ENCODE measurements at places on chromosomes 3 and 15.
A peak's percentile ranks its signal among the peaks of the same experiment; 100 is the strongest.

GRCh38 chr3:48966367-48966766, 23.7 kb upstream of the P4HTM start:
- DNase-seq = no peak

- DNase-seq = peak; percentile 13
Measured at GRCh38 chr3:21484057-21484827, 266.8 kb downstream of the ZNF385D start.

DNA sequence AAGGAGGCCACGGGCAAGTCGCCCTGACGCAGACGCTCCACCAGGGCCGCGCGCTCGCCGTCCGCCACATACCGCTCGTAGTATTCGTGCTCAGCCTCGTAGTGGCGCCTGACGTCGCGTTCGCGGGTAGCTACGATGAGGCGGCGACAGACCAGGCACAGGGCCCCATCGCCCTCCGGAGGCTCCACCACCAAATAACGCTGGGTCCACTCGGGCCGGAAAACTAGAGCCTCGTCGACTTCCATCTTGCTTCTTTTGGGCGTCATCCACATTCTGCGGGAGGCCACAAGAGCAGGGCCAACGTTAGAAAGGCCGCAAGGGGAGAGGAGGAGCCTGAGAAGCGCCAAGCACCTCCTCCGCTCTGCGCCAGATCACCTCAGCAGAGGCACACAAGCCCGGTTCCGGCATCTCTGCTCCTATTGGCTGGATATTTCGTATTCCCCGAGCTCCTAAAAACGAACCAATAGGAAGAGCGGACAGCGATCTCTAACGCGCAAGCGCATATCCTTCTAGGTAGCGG, at the start of gene EPM2AIP1:
TSS of gene EPM2AIP1 (minus strand) at position 326 of the 520 bp plus-strand sequence. CDS start at position 272, 54 bp downstream.
- peak; percentile 100 for DNase-seq

GRCh38 chr3:124207873-124208485, 216.1 kb upstream of the ROPN1 start:
- DNase-seq = no peak

- peak; percentile 87 for DNase-seq
Measured at GRCh38 chr3:172210355-172210754, 171.0 kb downstream of the FNDC3B start.

DNA sequence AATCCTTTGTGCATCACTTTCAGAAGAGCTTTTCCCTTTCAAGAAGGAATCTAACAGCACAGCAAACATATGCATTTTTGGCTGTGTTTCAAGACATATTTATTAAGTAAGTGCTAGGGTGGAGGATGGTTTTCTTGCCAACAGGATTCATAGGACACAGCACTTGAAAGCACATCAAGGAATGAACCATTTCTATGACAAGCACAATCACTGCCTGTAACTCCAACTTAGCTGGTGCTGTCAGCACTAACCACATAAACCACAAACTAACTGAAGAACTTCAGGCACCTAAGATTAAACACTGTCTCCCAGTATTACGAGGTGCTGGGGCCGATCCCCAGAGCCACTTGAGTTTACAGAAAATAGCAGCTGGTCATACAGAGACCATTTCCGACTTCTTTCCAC, 35.4 kb upstream of the SPRED1 start:
- no peak for DNase-seq

DNA sequence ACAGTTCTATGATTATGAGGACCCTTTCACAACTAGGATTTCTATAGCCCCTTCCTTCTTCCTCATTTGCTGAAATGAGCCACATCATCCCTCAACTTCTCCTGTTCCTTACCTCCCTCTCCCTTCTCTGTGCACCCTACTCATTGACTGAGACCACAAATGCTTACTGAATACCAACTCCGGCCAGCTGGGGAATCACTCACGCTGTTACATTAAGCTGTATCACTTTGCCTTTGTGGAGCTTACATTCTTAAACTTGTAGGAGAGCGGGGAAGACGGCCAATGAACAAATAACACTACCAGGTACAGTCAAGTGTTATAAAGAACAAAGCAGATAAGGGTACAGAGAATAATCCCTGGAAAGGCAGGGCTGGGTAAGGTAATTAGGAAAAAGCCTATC, 5.7 kb downstream of the SUCLG2 start:
- no peak for DNase-seq

GRCh38 chr15:33182926-33183325, 11.6 kb downstream of the FMN1 start:
- DNase-seq = peak; percentile 78

DNA sequence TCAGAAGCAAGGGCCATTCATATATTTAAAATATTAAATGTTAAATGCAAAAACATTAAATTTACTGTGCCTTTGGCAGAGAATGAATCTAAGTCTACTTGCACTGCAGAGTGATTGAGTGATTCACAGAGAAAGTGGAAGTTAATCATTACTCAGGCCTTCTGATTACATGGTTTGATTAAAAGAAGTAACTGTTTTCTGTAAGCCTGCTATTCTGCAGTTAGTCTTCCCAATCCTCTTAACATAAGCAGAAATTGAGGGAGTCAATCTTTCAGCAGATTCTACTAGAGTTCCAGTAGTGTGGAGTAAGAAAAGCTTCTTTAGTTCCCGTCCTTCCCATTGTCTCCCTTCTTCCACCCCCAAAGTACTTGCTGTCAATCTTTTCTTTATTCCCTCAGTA, 1.5 kb downstream of the NLGN1 start:
- DNase-seq = no peak

GRCh38 chr15:73361337-73361736, 7.4 kb downstream of the HCN4 start:
- DNase-seq = no peak

DNA sequence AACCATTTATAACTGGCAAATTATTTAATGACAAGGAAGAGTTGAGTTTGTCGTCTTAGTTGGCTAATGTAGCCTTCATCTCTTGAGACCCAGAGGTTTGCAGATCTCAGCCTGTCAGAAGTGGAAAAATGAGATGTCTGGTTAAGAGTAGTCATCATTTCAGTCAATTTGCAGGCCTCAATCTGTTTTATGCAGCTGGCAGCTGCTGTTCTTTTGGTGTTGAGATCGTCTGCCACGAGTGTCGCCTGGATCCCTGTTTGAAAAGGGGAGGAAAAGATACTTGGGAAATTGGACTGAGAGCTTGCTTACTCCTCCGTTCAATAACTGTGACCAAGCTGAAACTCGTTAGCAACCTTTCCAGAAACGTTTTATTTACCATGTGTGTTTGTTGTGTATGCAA, 2.3 kb downstream of the PHLDB2 start:
- DNase-seq = no peak

DNA sequence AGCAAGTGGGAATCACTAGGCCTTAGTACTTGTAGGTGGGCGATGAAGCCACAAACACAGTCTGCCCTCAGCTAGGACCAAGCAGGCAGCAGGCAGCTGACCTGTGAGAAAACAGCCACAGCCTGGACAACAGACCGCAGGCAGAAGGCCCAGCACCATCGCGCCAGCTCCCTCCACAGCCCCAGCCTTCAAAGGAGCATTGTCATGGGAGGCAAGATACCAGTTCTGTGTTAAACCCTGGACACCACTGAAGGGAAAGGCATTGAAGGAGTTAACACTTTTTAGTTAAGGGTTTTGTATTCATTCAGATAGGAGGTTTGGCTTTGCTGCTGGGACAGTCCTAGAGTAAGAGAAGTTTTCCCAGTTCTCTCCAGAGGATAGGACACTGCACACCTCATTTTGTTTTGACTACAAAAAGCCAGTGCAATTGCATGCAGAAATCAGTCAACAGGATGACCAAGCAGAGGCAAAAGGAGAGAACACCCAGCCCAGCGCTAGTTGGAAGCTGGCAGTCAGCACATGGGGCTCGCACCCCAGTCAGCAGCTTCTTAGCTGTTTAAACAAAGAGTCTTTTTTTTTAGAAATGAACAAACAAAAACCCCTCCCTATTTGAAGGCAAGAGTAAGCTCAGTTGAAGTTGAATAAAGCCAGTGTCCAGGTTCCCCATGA, 286.1 kb upstream of the TPM1 start:
- DNase-seq = no peak

GRCh38 chr3:15756505-15756904, 41.3 kb downstream of the ANKRD28 start:
- DNase-seq = no peak

DNA sequence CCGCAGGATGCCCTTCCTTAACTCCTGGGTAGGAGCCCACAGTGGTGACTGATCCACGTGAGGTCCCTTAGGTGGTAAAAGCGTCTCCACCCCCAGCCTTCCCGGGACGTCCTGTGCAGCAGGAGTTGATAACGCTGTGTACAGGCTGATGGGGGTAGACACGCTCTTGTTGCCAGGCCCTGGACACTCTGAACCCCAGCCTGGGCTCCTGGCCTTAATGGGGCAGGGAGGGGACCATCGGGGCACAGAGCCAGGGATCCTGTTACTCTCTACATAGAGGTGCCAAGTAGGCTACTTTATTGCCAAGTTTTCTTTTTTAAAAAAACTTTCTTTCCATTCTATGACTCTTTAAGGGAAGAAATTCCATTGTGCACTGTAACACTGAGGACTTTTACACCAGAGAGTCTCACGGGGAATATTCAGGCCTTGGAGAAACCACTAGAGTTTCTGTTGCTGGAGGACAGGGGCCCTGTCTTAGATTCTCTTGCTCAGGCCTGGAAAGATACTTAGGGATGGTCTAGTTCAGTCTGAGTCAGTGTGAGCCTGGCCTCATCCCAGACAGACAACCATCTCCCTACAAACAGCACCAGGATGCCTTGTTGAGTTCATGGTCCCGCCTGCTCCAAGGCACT, 104.3 kb upstream of the RNU6-1 start:
- DNase-seq = no peak

DNA sequence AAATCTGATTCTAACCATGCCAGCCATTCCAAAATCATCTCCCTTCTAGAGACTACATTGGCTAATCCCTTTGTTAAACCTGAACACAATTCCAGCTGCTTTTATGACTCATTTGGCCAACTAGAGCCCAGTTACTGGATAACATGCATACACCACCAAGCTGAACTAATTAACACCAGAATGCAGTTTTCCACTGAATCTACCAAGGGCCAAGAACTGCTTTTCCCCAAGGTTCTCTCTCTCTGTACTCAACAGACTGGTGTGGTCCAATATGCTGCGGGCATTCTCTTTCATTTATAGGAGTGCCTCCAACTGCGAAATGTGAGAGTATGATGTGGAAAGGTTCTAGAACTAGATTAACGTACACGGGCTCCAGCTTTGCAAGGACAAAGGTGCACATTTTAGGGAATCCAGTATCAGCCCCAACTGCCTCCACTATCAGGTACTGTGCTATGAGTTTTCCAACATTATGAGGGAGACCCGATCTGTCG, 1.5 kb downstream of the CHSY1 start:
- no peak for DNase-seq

DNA sequence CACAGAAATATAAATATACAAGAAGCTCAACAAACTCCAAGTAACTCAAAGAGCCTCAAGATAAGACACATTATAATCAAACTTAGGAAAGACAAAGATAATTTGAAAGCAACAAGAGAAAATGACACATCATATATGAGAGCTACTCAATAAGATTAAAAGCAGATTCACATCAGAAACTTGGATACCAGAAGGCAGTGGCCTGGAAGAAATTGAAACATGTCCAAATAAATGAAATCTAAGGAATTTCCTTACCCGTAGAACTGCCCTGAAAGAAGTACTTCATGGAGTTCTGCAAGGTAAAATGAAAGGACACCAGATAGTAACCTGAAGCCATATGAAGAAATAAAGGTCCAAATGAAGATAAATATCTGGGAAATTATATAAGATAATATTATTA, 113.9 kb downstream of the LSAMP start:
- DNase-seq = no peak

DNA sequence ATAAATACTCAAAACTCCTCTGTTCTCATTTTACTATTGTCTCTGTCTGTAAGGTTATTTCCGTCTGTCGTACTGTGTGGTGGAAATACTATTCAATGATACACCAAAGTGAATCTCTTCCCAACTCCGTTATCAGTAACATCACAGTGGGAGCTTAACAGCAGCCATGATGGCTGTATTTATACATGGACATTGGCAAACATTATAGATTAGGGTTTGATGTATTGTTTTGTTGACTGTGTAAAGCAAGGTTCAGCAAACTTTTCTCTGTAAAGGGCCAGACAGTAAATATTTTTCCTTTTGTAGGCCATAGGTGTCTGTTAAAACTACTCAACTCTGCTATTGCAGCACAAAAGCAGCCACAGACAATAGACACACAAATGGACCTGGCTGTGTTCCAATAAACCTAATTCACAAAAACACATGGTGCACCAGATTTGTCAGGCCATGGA, 23.2 kb downstream of the LIPC start:
- no peak for DNase-seq

GRCh38 chr3:169497567-169498257, 165.8 kb downstream of the MECOM start:
- no peak for DNase-seq

DNA sequence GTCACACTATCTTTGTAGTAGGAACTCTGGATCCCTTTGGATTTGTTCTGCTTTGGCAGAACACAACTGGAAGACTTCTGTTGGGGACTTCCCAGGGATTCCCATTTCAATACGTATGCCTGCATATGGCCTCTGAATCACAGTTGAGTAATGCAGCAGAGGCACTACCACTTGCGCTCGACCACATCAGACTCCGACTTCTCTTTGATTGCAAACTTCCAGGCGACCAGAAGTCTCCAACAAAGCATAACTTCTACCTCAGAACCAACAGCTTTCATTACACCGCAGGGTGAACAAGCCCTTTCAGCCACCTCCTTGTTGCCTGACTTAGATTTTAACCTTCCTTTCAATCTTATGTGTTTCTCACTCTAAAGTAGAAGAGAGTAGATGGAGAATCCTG, 924.4 kb downstream of the IGSF11 start:
- no peak for DNase-seq

DNA sequence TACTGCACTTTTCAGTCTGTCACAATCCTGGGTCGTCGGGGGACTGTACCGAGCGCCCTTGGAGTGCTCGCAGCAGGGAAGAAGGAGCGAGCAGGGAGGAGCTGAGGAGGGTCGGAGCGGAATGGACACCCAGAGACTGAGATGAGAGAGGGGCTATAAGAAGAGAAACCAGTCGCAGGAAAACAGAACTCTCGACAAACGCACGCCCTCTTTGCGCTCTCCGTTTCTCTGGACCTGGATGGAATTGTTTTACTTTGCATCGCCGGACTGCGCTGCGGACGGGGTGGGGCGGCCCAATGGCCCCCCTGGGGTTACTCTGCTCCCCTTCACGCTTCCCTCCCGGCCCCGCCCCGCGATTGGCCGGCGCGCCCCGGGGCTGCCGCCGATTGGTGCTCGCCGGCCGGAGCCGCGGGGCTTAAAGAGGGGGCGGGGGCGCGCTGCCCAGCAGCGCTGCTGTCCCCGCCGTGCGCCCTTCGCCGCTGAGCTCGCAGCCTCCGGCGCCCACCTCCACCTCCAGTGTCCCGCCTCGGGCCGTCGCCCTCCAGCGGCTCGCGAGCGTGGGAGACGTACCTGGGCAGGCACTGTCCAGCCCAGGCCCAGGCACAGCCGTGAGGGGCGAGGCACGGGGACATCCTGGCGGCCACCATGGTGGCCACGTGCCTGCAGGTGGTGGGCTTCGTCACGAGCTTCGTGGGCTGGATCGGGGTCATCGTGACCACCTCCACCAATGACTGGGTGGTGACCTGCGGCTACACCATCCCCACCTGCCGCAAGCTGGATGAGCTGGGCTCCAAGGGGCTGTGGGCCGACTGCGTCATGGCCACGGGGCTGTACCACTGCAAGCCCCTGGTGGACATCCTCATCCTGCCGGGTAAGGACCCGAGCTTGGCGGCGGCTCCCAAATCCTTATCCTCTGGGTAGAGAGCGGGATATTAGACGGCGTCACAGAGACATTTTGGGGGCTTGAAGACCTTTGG, at the start of gene CLDN11:
TSS of gene CLDN11 (plus strand) at position 447 of the 977 bp plus-strand sequence. CDS start at position 646, 199 bp downstream.
- no peak for DNase-seq

- DNase-seq = peak; percentile 57
Measured at GRCh38 chr3:128174675-128175590, 21.7 kb downstream of the EEFSEC start.

- DNase-seq = no peak
Measured at GRCh38 chr3:132284781-132285619, 32.2 kb upstream of the ACP3 start.
